Substantia nigra (tissue), 51 donors: ENCODE measurements at places on chromosomes 11 and 22.

DNA sequence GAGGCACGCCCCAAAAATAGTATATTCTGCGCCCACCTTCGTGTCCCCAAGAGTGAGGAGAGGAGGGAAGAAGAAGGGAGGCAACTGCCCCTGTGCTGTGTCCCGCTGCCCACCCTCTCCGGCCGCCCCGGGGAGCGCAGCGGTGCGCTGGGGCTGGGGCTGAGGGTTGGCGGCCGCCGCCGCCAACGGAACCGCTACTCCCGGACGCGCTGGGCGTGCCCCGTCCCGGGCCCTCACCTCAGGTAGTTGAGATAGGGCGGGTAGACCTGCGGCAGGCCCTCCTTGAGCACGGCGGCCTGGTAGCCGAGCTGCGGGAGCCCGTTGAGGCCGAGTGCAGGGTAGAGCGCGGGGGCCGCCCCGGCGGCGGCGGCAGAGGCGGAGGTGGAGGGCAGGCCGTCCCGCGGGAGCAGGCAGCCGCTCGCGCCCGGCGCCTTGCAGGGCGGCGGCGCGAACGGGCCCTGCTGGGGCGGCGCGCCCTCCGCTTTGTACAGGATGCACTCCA lies 2.4 kb downstream of the PGR start:
- no peak for DNase-seq

GRCh38 chr11:25734591-25735211 lies 597.2 kb upstream of the ANO3 start:
- no peak for DNase-seq

DNA sequence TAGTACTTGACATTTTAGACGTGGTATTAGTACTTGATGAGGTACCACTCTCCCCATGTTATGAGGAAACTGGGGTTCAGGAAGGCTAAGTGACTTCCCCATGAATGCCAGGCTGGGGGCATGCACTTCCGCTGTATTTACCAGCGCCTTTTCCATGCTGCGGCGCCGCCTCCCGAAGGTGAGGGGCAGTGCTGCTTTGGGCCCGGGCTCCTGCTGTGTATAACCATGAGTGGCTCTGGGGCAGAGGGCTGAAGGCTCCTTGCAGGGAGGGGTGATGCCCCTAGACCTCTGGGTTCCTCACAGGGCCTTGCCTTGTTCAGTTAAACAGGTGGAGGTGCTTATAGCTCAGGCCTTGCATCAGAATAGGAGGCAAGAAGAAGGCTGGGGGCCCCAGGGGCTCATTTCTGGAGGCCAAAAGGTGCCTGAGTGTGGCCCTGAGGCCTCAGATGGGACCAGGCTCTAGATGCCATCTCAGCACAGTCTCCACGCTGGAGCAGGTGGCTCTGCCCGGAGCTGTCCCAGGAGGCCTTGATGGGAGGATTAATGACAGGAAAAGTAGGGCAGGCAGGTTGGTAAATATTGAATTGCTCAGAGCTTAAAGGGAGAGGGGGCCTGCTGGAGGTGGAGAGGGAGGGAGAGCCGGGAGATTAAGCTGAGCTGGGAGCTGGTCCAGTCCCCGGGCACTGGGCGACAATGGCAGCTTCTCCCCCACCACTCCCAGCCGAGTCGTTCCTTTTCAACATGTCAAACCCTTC lies 129.6 kb downstream of the CEP164 start:
- no peak for DNase-seq

DNA sequence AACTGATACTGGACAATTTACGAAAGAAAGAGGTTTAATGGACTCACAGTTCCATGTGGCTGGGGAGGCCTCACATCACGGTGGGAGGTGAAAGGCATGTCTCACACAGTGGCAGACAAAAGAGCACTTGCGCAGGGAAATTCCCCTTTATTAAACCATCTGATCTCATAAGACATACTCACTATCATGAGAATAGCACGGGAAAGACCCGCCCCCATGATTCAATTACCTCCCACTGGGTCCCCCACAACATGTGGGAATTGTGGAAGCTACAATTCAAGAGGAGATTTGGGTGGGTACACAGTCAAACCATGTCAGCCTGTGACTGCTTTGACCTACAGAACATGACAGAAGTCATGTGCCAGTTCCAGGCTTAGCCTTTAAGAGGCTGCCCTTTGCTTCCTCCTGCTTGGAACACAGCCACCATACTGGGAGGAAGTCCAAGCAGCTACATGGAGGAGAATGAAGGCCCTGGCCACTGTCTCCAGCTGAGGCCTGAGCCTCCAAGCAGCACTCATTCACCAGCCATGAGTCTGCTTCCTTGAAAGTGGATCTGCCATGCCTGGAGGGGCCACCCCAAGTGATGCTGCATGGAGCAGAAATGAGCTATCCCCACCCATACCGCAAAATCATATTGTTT lies 10.9 kb upstream of the GAL start:
- DNase-seq, result no peak

DNA sequence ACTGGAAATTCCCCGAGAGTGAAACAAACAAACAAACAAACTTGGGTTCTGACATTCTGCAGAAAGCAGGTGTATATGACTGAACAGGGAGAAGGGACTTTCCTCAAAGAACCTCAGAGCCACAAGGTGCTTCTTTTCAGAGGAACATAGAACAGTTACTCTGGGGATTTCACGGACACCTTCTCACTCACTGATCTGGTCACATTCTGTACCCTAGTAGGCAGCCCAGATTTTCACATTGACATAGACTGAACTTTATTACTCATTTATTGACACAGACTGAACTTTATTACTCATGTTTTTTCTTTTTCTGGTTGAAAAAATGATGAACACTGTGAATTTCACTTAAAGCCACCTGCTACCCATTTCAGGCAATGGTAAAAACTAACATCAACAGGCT lies 263.0 kb downstream of the OPCML start:
- no peak for DNase-seq

- peak; percentile 73 for DNase-seq
These were observed 12.4 kb downstream of the CRY2 start for GRCh38 chr11:45859661-45860140.

GRCh38 chr11:32331098-32331497 lies 104.2 kb downstream of the WT1 start:
- no peak for DNase-seq

GRCh38 chr22:30413745-30414524 lies 11.6 kb upstream of the MTFP1 start:
- no peak for DNase-seq

- DNase-seq, result no peak
These were observed 13.0 kb downstream of the CERK start for GRCh38 chr22:46725096-46725495.

GRCh38 chr11:86816251-86816726 lies 15.9 kb downstream of the PRSS23 start:
- DNase-seq, result no peak

DNA sequence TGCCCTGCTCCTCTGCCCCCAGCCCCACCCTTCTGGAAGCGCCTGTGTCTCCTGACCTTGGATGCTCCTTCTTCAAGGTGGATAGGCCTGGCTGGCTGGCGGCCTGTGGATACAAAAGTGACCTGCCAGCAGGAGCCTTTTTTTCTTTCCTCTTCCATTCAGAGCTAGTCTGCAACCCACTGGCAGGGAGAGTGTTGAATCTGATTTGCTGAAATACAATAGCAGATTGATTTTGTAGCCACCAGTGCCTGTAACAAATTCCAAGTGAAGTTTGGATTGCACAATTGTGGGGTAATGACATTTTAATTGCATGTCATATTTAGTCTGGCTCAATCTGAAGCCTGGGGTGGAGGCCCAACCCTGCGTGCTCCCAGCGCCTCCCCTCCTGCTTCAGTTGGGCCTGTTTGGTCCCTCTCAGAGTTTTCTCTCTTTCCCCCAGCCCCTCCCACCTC lies 97.2 kb downstream of the GRIK4 start:
- DNase-seq, result no peak

- DNase-seq, result no peak
These were observed 528.4 kb downstream of the METTL15 start for GRCh38 chr11:28636566-28636965.

DNA sequence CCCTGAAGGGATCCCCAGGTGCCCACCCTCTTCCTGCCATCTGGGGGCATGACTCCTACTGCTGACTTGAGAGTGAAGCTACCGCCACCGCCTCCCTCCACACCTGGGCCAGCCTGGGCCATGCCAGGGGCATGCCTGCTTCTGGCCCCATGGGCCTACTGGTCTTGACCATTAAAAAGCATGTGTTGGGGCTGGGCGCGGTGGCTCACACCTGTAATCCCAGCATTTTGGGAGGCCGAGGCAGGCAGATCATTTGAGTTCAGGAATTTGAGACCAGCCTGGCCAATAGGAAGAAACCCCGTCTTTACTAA lies 37.7 kb upstream of the CCDC188 start:
- DNase-seq, result no peak

GRCh38 chr11:13367115-13367514 lies 89.5 kb downstream of the BMAL1 start:
- no peak for DNase-seq

DNA sequence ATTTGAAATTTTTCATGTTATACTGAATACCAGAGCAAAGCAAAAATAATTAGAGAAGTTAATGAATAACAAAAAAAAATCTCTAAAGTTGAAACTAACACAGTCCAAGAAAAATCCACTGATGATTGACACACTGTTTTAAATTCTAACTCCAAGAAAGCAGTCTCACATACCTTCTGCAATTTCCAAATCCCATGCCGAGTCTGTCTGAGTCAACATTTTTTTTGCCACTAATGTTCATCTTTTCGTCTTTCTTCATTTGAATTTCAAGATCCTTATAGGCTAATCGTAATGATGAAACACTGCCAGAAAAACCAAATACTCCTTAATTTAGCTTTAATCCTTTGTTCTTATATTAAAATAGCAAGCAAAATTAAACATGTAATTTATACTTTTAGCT lies 39.5 kb downstream of the ARFGAP3 start:
- no peak for DNase-seq

DNA sequence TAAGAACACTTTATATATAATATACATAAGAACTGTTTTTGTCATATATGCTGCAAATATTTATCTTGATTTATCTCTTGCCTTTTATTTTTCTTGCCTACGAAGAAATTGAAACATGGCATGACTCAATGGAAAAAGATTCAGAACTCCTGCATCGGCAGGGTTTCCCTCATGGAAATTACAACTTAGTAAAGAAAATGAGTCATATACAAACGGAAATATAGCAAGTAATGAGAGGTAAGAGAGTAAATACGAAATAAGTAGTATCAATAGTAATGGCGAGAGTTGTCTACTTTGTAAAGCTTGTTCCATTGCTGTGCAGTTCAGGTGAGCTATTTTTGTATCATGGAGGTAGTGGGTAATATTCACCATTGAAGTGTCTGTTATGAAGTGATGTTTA lies 350.4 kb downstream of the DDX10 start:
- DNase-seq, result no peak

GRCh38 chr11:32893343-32894148 lies 935 bp downstream of the QSER1 start:
- DNase-seq, result peak; percentile 60

DNA sequence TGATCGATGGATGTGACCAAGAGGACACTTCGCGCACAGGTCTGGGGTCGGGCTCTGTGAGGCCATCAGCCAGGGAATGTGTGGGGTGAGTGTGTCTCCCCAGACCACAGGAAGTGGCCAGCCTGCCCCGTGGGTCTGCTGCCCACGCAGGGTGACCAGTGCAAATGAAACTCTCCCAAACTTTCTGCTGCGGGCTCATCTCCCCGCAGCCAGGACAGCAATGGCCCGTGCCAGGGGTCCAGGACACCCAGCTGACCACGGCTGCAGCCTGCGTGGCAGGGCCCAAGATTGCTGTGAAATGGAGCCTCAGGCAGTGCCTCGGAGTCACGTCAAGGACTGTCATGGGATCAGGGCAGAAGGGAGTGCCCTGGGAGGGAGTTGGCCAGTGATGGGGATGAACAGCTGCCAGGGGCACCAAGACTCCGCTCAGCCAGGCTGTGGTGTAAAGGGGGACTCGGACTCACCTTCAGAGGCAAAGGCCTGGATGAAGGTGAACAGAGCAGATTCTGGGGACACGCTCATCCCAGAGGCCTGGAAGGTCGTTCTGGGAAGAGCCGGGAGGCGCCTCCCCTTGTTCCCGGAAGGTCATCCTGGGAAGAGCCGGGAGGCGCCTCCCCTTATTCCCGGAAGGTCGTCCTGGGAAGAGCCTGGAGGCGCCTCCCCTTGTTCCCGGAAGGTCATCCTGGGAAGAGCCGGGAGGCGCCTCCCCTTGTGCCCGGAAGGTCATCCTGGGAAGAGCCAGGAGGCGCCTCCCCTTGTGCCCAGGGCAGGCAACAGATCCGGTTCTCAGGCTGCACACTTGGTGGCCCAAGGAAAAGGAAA lies 252.6 kb downstream of the BRD1 start:
- DNase-seq, result no peak

GRCh38 chr11:34749666-34750659 lies 129.1 kb downstream of the EHF start:
- no peak for DNase-seq

DNA sequence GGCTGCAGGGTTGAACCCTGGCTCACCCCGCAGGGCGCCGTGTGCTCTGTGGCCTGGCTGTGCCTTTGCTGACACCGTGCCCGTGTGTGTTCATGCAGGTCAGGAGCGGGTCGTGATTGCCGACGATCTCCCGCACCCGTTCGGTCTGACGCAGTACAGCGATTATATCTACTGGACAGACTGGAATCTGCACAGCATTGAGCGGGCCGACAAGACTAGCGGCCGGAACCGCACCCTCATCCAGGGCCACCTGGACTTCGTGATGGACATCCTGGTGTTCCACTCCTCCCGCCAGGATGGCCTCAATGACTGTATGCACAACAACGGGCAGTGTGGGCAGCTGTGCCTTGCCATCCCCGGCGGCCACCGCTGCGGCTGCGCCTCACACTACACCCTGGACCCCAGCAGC lies 47.0 kb upstream of the PPP6R3 start:
- DNase-seq, result no peak

DNA sequence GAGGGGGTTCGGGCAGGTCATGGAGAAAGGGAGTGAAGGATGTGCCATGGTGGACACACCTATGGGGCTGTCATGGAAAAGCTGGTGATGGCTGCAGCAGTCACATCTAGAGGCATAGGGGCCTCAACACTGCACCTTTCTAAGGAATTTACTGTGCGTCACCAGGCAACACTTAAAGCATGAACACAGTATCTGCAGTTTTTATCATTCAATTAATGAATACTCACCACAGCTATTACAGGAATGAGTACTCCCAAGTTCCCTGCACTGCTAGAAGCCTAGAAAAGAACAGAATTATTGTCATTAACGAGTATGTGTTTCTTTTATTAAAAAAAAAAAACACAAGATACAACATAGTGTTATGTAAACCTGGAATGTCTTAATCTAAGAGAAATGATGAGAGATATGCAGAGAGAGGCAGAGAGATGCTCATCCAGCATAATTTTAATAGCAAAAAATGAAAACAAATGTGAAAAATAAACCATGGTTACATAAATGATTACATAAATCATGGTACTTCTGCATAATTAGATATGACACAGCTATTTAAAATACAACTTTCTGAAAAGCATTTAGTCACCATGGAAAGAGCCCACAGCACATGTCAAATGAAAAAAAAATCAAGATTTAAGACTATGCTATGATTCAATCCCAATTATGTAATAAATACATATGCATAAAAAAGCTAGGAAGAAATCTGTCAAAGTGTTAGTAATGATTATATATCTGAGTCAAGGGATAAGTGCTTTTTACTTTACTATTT lies 19.2 kb downstream of the SERPIND1 start:
- no peak for DNase-seq
